ENCODE measurements at places on chromosomes 3 and 15. TPM values are rescaled to one million over a fixed set of nuclear protein-coding genes. Genes with fewer than 3 reads are reported as not detected.

GRCh38 chr15:100224206-100225185 lies 117.3 kb downstream of the ADAMTS17 start:
- DNase-seq: no peak

DNA sequence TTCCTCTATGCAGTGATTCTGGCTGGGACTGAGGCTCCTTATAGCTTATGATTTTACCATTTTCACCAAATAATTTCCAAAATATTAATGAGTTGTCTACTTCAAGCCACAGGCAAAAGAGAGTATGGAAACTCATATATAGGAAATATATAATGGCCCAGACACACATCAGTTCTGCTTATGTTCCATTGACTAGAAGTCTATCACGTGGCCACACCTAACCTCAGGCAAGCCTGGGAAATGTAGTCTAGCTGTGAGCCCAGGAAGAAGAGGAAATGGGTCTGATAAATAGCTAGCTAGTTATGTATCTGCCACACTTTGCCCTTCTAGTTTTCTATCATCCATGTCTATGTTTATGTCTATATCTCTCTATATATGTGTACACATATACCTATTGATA lies 195.1 kb downstream of the OTOL1 start:
- no peak for DNase-seq

Gene ARGFX
- not detected for polyA plus RNA-seq

DNA sequence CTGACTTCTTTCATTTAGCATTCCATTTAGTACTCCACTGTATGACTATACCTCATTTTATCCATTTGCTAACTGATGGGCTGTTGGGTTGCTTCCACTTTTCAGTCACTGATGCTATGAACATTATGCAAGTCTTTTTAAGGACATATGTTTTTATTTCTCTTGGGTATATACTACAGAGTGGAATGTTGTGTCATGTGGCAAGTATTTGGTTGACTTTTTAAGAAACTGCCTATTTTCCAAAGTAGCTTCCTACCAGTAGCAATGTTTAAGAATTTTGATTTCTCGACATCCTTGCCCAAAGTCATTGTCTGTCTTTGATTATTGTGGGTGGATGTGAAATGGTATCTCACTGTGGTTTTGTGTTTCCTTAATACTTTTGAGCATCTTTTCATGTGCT lies 110.1 kb upstream of the TPM1 start:
- DNase-seq: no peak

DNA sequence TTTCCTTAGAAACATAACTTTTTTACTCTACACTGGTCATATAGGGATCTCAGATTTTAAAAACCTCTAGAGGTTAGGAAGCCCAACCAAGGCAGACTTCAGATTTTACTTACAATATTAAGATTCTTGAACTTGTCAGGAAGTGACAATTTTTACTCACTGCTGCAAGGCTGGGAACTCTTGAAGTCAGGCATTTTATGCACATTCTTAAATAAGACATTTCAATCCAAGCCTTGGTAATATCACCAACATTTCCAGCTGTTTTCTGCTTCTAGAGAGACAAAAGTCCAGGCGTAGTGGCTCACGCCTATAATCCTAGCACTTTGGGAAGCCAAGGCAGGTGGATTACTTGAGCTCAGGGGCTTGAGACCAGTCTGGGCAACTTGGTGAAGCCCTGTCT lies 33.6 kb upstream of the UBP1 start:
- DNase-seq: no peak

Gene ZBED2
- polyA plus RNA-seq: not detected

GRCh38 chr15:73626072-73626471 lies 7.1 kb downstream of the NPTN start:
- no peak for DNase-seq

DNA sequence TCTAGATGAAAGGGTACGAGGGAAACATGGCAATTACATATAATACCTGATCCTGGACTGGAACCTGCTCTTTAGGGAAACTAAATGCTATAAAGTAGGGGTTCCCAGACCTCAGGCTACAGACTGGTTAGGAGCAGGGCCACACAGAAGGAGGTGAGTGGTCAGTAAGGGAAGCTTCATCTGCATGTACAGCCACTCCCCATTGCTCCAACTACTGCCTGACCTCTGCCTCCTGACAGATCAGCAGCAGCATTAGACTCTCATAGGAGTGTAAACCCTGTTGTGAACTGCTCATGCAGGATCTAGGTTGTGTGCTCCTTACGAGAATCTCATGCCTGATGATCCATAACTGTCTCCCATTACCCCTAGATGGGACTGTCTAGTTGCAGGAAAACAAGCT lies 78.9 kb upstream of the PSMD6 start:
- DNase-seq: no peak
